Fibroblast of skin of right biceps (primary cell): ENCODE measurements at places on chromosomes 2 and 18.

GRCh38 chr18:54222922-54223567 lies 1.4 kb downstream of the MBD2 start:
- DNase-seq = no peak

GRCh38 chr2:6538607-6539006 lies 327.1 kb downstream of the CMPK2 start:
- DNase-seq = no peak

- DNase-seq = no peak
Observed at GRCh38 chr2:207243601-207244000, 77.9 kb upstream of the KLF7 start.

GRCh38 chr2:170253721-170254230 lies 75.8 kb downstream of the MYO3B start:
- DNase-seq = no peak

DNA sequence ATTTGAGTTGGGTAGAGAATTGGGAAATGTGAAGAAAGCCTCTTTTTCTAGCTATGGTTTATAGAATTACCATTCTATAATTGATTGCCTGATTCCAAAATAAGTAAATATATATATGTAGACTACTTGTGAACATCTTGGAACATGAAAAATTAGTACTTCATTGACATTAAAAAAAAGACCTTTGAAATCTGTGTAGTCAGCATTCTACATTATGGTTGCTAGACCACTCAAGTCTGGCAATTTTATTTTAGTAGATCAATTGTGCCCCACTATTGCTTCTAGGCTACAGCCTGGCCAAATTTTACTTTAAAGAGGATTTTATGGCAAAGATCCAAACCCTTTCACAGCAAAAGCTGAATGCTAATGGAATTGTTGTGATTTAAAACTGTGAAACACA lies 279.8 kb downstream of the IKZF2 start:
- no peak for DNase-seq

DNA sequence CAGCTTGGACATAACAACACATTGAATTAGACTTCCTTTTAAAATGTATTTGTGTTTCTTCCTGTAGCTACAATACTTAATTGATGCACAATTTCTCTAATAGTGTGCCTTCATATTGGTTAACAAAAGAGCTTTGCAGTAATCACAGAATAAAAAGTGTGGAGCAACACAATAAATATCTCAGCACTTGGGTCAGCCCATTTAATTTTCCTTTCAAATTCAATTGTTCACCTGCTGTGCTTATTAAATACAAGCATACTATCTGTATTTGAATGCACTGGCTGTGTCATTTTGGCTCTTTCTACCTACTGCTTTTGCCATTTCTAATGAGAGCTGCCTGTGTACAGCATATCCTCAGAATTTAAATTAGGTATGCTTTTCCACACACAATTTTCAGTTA lies 1641.3 kb upstream of the SLC39A10 start:
- DNase-seq = no peak
